ENCODE measurements at places on chromosomes 11 and 22.

DNA sequence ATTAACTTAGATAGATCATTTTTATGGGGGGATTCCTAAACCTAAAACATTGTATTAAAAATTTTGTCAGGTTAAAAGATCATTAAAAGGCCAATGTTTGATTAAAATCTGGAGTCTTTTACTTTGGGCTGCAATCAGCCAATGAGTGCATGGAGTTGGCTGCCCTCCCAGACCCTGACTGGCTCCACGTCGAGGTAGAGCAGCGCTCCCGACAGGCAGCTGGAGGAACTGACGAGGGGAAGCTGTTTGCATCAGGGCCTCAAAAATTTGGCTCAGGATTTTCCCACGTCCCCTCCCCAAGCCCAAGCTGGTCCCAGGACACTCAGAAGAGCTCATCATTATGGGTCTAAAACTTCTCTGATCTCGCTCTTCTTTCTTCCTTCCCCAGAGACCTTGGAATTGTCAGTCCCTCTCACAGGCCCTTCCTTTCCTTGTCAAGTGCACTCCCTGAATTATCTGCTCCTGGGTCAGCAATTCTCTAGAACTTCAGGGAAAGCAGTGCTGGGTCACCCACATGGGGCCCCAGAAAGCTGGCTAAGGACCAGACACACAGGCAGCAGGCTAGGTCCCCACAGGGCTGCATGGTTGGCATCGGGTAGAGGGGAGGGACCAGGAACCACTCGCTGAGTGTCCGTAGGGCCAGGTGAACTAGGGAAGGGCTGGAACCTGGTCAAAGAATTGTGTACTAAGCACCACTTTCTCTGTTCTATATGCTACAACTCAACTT, 119.6 kb upstream of the IGLL5 start:
- no peak for DNase-seq

- no peak for DNase-seq
Observed at GRCh38 chr22:17916226-17916889, 108.0 kb downstream of the MICAL3 start.

- no peak for DNase-seq
Observed at GRCh38 chr11:30434901-30435300, 112.0 kb downstream of the ARL14EP start.

- DNase-seq, result no peak
Observed at GRCh38 chr22:30881361-30882183, 87.0 kb downstream of the MORC2 start.

- DNase-seq, result no peak
Observed at GRCh38 chr11:43632181-43632580, 48.4 kb upstream of the HSD17B12 start.

DNA sequence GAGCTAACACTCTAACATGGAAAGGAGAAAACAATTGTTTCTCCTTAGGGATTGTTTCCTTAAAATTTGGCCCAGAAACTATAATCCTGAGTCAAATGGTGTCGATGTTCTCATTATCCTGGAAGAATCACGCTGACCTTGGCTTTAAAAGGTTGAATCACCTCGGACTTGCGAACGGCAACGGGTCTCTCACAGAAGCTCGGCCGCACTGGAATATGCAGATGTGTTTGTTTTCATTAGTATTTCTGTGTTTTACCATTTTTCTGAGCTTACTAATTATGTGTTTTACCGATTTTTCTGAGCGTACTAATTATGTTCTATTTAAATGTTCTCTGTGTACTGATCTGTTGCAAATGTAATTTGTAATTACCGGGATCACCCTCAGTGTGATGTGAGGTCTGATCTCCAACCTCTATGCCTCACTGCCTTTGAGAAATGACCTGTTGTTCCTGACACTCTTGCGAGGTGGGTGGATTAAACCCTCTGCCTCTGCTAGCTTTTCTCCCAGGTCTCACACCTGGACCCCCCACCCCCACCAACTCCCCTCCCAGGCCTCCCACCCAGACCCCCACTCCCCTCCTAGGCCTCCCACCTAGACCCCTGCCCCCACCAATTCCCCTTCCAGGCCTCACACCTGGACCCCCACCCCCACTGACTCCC, 38.3 kb upstream of the BRSK2 start:
- DNase-seq, result no peak

DNA sequence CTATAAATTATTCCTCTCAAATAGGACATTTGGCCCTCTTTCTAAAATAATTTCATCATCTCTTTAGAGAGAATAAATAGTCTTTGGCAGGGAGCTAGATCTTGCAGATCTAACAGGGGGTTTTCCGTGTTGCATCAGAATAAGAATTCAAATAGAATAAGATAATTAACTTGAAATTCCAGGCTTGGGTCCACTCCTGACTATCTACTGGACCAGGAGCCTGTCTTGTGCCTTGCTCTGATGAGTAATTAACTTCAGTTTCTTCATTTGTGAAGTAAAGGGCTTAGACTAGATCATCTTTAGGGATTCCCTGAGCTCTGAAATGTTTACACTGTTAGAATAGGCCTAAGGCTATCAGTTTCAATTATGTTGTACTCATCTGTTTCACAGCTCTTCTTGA, 23.5 kb upstream of the TMEM123 start:
- no peak for DNase-seq

GRCh38 chr22:24827296-24827695, 21.3 kb downstream of the SGSM1 start:
- no peak for DNase-seq

DNA sequence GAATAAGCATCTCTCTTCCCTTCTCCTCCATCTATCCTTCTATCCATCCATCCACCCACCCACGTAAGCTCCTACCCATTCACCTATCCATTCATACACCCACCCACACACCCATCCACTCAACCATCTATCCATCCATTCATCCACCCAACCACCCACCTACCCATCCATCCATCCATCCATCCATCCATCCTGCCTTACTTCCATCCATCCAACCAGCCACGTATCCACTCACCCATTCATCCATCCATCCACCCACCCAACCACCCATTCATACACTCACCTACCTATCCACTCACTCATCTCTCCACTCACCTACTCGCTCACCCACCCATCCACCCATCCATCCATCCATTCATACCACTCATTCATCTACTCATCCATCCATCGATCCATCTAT, 13.2 kb downstream of the TNNT3 start:
- no peak for DNase-seq

DNA sequence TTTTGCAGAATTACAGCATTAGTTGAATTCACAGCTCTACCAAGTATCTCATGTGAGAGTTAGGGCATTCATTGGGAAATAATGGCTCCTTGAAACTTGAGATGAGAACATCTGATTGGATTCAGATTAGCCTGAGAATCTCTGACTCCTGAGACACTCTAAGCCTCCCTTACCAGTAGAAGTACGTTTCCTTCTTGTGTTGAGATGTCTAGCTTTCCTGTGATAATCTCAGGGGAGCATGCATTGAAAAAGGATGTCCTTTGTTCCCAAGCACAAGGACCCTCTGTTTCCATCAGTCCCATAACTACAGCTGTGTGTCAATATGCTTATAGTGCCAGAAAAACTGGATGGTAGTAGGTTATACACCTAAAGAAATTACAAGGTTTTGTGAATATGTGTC, 35.2 kb upstream of the RDX start:
- no peak for DNase-seq

- DNase-seq, result no peak
Observed at GRCh38 chr22:47318041-47318737, 555.7 kb downstream of the TBC1D22A start.

- DNase-seq, result peak; percentile 84
Observed at GRCh38 chr11:73982595-73982989, at the start of gene UCP2. TSS of gene UCP2 (minus strand) at chr11:73982843. CDS start at chr11:73978378, 4,465 bp downstream.

- DNase-seq, result no peak
Observed at GRCh38 chr11:44708009-44708408, 18.8 kb upstream of the TSPAN18 start.

DNA sequence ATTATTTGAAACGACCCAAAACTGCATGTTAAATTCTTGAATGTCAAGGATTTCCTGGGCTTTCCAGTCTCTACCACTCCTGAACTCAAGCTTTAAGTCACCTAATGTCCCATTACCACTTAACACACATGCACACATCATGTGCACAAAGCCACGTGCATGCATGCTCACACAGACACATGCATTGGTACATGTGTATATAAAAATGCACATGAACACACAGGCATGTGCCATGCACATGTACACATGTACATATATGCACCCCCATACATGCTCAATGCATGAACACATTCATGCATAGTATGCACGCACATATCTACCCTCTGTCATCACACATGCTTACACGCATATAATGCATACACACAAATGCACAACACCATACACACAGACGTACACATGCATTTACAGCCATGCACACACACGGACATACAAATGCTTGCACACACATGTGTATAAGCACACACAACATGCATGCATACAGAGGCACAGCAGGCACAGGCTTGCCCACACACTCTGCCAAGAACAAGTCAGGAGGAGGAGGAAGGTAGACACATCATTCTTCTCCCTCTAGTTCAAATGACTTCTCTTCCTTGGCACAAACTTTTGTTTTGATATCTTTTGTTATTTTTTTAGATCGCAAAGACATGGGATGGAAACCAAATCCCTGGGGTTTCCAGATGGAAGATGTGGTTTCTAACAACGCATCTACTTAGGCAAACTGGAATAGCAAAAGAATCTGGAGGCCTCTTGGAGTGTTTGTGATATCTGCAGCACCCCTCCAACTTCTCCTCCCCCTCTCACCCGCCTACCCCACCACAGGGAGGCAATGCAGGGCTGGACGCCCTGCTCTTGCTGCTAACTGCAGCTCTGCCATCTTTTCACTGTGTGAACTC, 24.6 kb downstream of the RASD2 start:
- DNase-seq, result no peak

DNA sequence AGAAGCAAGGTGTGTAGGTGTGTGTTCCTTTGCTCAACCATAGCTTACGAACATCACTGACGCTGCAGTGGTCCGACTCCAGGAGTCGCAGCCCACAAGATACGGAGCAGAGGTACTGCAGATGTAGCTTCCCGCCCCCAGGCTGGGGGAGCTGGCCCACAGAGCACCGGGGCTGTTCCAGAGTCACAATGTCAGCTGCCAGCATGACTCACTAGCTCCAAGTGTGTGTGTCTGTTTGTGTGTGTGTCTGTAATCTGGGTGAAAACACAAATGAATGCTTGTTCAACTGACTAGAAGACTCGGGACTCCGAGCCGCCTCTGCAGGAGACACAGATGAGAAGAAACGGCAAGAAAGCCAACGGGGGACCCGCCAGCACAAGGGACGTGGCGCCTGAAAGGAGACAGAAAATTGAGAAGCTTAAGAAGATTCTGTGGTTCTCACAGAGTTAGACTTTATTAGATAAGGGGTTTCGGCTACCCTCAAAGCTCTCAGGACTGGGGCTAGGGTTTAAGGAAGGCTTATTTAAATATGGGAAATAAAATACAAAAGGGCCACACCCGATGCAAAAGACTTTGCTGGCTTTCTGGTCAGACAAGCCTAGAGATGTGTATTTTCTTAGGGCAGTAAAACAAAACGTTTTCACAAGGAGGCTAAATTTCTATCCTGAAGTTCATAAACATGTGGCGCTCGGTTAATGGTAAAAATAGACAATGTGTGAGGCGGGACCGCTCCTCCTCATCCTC, 10.7 kb downstream of the VSIG10L2 start:
- DNase-seq, result no peak

DNA sequence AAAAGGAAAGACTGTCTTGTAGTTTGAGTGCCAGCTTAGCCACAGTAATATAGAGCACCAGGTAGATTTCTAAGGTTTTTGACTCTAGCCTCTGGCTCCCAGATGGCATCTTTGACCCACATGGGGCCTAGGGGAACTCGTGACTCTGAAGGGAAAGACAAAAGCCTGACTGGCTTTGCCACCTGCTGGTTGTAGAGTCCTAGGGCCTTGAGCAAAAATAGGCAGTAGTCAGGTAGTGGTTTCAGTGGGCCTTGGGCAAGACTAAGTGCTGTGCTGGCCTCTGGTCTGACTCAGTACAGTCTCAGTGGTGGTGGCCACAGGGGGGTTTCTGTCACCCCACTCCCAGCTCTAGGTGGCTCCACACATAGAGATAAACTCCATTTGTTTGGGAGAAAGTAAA, 349.4 kb downstream of the FAM181B start:
- DNase-seq, result no peak

DNA sequence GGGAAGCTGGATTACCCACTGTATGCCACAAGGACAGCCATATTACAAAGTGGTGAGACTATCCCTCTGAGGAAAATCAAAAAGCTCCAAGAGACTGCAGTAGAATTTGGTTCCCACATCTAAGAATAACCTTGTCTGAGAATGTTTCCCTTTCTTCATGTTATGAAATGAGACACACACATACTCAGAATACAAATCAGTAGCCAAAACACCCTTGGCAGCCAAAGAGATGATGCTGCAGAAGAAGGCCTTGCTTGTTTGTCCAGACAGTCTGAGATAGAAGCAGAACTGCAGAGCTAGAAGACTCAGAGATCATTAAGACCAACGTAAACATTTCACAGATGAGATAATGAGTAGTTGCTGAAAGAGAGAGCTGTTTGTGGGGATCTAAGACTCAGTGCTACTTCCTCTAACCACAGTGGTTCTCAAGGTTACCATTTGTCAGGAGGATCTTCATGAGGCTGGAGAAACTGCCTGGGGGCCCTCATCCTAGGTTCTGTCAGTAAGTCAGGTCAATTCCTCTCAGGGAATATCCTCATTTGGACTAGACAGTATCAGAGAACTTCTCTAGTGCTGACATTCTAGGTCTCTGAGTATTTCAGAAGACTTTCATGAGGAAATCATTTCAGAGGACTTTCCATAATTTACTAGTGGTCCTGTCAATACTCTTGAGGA, 38.9 kb downstream of the RELT start:
- DNase-seq, result no peak

GRCh38 chr11:34643846-34644245, 23.0 kb downstream of the EHF start:
- DNase-seq, result no peak

DNA sequence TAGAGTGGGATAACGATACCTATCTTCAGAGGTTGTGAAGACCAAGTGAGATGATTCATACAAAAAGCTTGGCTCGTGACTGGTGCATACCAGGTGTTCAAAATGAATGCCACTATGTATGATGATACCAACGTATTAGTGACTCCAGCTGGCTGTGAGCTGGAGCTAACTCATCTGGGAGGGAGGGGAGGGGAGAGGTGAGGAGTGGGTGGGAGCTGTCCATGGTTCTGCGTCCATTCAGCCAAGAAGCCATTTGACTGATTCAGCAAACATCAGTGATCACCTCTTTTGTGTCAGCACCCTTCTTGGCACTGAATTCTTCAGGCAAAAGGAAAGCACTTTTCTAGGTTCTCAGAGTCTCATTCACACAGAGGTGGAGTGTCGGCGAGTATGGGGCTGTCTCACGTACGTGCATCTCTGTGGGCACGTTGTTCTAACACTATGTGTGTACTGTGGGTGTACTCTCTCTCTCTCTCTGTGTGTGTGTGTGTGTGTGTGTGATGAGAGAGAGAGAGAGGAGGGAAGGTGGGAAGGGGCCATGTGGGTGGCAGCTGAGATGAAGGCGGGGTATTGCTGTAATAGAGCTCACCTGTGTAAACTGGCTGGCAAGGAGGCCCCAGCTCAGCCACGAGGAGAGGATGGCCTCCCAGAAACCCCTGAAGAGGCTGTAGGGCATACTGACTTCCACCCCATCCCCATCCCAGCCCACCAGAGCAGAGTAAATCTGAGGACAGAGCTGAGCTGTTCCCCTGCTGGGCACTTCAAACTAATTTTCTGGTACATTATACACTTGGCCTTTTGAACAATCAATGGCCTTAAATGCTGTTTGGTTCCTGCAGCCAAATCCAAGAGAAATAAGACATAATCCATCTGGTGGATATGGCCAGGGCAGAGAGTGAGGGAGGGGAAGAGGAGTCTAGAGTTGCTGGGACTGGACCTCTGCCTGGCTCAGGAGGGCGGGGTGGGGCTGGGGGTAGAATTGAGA, 96.1 kb upstream of the THY1 start:
- peak; percentile 11 for DNase-seq

- no peak for DNase-seq
Observed at GRCh38 chr11:3683039-3683438, 11.9 kb upstream of the CHRNA10 start.
